ENCODE measurements at places on chromosomes 12 and 14. TPM values are rescaled to one million over a fixed set of nuclear protein-coding genes. Genes with fewer than 3 reads are reported as not detected.

DNA sequence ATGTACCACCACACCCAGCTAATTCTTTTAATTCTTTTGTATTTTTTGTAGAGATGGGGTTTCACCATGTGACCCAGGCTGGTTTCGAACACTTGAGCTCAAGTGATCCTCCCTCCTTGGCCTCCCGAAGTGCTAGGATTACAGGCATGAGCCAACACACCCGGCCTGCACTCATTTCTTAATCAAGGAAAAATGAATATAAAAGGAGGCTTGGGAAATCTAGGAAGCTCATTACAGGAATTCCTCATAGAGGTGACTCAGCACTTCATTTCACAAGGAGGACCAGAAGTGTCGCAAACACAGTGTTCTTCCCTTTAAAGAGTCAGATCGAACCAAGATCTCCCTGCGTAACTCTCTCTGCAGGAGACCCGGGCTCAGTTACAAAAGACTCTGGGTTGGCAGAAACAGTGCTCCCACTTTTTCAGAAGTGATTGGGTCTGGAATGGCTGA is 30.3 kb downstream of the NFKBIA start:
- DNase-seq: peak; percentile 94
- peaks cover 9% of the 10 kb centered on the region for H3K36me3 ChIP-seq
- peaks cover 3% of the 10 kb centered on the region for H3K27me3 ChIP-seq
- peaks cover 30% of the 10 kb centered on the region for H3K4me1 ChIP-seq

GRCh38 chr12:114248527-114248926 is 157.4 kb downstream of the TBX5 start:
- peaks cover 20% of the 10 kb centered on the region for H3K27me3 ChIP-seq
- H3K4me1 ChIP-seq: no peaks in the 10 kb centered on the region
- peak; percentile 7 for DNase-seq
- H3K4me3 ChIP-seq: no peak overlapping the region

GRCh38 chr12:109134186-109134917 is 18.0 kb downstream of the ACACB start:
- H3K36me3 ChIP-seq: no peaks in the 10 kb centered on the region
- no peak overlapping the region for H3K4me3 ChIP-seq
- peak; percentile 3 for DNase-seq
- H3K27me3 ChIP-seq: peaks cover 18% of the 10 kb centered on the region
- H3K27ac ChIP-seq: no peak overlapping the region

GRCh38 chr14:32896979-32897697 is 41.5 kb upstream of the NPAS3 start:
- H3K4me1 ChIP-seq: peaks cover 25% of the 10 kb centered on the region
- peak overlapping the region; percentile 94 for H3K4me3 ChIP-seq
- H3K36me3 ChIP-seq: no peaks in the 10 kb centered on the region
- H3K27me3 ChIP-seq: peaks cover 6% of the 10 kb centered on the region
- no peak for DNase-seq
- H3K27ac ChIP-seq: peak overlapping the region; percentile 85

DNA sequence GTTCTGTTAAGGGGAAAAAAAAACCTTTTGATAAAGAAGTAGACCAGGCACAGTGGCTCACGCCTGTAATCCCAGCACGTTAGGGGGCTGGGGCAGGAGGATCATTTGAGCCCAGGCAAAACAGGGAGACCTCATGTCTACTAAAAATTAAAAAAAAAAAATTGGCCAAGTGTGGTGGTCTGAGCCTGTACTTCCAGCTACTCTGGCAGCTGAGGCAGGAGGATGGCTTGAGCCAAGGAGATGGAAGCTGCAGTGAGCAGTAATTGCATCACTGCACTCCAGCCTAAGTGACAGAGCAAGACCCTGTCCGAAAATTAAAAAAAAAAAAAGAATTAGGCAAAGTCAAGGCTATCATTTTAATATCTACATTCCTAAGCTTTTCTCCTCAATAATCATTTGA is 124.8 kb upstream of the CPM start:
- peaks cover 21% of the 10 kb centered on the region for H3K36me3 ChIP-seq
- no peak overlapping the region for H3K27ac ChIP-seq
- DNase-seq: no peak

NOXRED1 gene
- 0.15 TPM for total RNA-seq

DNA sequence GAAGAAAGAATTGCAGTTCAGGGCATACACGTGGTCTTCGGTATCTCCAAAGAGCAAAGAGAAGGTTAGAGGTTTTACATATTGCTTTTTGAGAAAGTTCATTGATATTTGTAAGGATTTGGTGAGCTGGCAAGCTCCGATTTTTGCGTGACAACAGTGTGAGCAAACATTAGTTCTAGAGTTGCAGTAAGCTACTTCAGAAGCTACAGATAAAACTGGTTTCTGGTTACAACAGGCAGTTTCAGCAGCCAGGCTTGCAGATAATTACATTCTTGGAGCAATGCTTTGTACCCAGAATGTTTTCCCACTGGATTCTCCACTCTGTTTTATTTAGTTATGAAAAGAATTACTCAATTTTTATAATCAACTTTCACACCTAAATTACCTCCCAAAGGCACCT is 28.2 kb downstream of the KLRK1 start:
- H3K27ac ChIP-seq: no peak overlapping the region
- DNase-seq: no peak
- H3K27me3 ChIP-seq: peaks cover 1% of the 10 kb centered on the region
- no peak overlapping the region for H3K4me3 ChIP-seq

GRCh38 chr14:96663491-96664067 is 133.6 kb upstream of the VRK1 start:
- no peaks in the 10 kb centered on the region for H3K36me3 ChIP-seq
- no peaks in the 10 kb centered on the region for H3K4me1 ChIP-seq
- no peak overlapping the region for H3K27ac ChIP-seq

- H3K4me1 ChIP-seq: peaks cover 15% of the 10 kb centered on the region
- H3K36me3 ChIP-seq: no peaks in the 10 kb centered on the region
- H3K27me3 ChIP-seq: peaks cover 2% of the 10 kb centered on the region
- H3K4me3 ChIP-seq: peak overlapping the region; percentile 14
Observed at GRCh38 chr12:18955594-18955993, 173.9 kb upstream of the PLEKHA5 start.

- no peak overlapping the region for H3K27ac ChIP-seq
- DNase-seq: peak; percentile 84
- peaks cover 2% of the 10 kb centered on the region for H3K27me3 ChIP-seq
Observed at GRCh38 chr14:20455355-20456300, 602 bp downstream of the APEX1 start.

DNA sequence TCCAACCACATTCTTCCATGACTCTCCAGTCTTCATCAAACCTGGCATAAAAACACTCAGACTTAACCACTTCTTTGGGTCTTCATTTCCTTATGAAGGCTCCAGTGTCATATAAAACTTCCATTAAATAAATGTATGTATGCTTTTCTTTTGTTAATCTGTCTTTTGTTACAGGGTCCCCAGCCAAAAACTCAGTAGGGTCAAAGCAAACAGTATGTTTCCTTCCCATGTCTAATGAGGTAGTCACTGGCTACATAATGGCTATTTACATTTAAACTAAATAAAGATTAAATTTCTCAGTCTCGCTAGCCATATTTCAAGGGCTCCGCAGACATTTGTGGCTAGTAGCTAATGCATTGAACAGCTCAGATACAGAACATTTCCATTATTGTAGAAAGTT is 40.1 kb upstream of the STAB2 start:
- no peak overlapping the region for H3K27ac ChIP-seq
- H3K27me3 ChIP-seq: peaks cover 8% of the 10 kb centered on the region
- no peak overlapping the region for H3K4me3 ChIP-seq
- H3K36me3 ChIP-seq: no peaks in the 10 kb centered on the region
- DNase-seq: no peak

DNA sequence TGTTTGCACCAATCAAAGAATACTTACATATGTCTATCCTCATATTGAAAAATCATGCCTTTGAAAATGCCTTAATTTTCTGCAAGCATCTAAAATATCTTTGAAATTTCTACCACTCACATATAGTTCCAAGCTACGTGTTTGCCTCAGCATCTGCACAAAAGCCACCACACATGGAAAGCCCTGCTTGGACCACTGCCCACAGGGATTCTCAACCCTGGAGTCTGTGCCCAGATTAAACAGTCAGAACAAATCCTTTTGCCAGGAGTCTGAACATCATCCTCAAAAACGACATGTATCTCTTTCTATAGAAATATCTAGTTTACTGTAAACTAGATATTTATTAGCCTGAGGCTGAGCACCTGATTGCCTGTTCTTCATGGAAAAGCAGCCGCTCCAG is 32.6 kb downstream of the ARMH4 start:
- DNase-seq: no peak
- no peaks in the 10 kb centered on the region for H3K36me3 ChIP-seq
- no peak overlapping the region for H3K4me3 ChIP-seq
- peaks cover 8% of the 10 kb centered on the region for H3K4me1 ChIP-seq
- H3K27ac ChIP-seq: no peak overlapping the region

E2F7 gene
- 6.9 TPM for total RNA-seq

- no peaks in the 10 kb centered on the region for H3K27me3 ChIP-seq
- H3K4me3 ChIP-seq: peak overlapping the region; percentile 97
- H3K36me3 ChIP-seq: peaks cover 60% of the 10 kb centered on the region
- peak overlapping the region; percentile 90 for H3K27ac ChIP-seq
- peaks cover 70% of the 10 kb centered on the region for H3K4me1 ChIP-seq
Observed at GRCh38 chr12:110284597-110284996, 3.5 kb downstream of the ATP2A2 start.

LHX5 gene
- not detected for total RNA-seq

GRCh38 chr12:94575024-94575423 is 75.3 kb downstream of the TMCC3 start:
- H3K4me3 ChIP-seq: no peak overlapping the region
- peaks cover 4% of the 10 kb centered on the region for H3K4me1 ChIP-seq
- no peaks in the 10 kb centered on the region for H3K36me3 ChIP-seq
- H3K27ac ChIP-seq: no peak overlapping the region
- H3K27me3 ChIP-seq: peaks cover 17% of the 10 kb centered on the region

DNA sequence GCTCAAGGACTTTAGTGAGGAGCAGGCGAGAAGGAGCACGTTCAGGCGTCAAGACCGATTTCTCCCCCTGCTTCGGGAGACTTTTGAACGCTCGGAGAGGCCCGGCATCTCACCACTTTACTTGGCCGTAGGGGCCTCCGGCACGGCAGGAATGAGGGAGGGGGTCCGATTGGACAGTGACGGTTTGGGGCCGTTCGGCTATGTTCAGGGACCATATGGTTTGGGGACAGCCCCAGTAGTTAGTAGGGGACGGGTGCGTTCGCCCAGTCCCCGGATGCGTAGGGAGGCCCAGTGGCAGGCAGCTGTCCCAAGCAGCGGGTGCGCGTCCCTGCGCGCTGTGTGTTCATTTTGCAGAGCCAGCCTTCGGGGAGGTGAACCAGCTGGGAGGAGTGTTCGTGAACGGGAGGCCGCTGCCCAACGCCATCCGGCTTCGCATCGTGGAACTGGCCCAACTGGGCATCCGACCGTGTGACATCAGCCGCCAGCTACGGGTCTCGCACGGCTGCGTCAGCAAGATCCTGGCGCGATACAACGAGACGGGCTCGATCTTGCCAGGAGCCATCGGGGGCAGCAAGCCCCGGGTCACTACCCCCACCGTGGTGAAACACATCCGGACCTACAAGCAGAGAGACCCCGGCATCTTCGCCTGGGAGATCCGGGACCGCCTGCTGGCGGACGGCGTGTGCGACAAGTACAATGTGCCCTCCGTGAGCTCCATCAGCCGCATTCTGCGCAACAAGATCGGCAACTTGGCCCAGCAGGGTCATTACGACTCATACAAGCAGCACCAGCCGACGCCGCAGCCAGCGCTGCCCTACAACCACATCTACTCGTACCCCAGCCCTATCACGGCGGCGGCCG is 1.1 kb downstream of the PAX9 start:
- H3K36me3 ChIP-seq: peaks cover 5% of the 10 kb centered on the region
- H3K27ac ChIP-seq: no peak overlapping the region
- peak; percentile 37 for DNase-seq
